Uterine smooth muscle cell (primary cell): ENCODE measurements at places on chromosomes 5 and 9. TPM values are rescaled to one million over a fixed set of nuclear protein-coding genes. Genes with fewer than 3 reads are reported as not detected.

Gene CDC26
- total RNA-seq: 40.1 and 53.2 TPM in 2 replicates

Gene PCDHGA7
- 1.3 and 4.0 TPM in 2 replicates for total RNA-seq

Gene ADRA1B
- total RNA-seq: under 0.01 TPM in 1 of 2 replicates, not detected in the other

Gene SPATA31A3
- not detected in 2 replicates for total RNA-seq

Gene CCDC183
- 0.37 TPM in 1 of 2 replicates, not detected in the other for total RNA-seq

Gene GGTA1
- total RNA-seq: under 0.01 TPM in 1 of 2 replicates, not detected in the other

Gene PHF24
- under 0.01 and 0.11 TPM in 2 replicates for total RNA-seq

Gene PTPN3
- total RNA-seq: 0.12 and 0.22 TPM in 2 replicates

Gene BAAT
- under 0.01 TPM in 2 replicates for total RNA-seq

Gene ALDH1A1
- total RNA-seq: 69.4 and 232 TPM in 2 replicates

Gene TCF7
- 0.37 and 2.0 TPM in 2 replicates for total RNA-seq

Gene PCDHGA1
- total RNA-seq: 0.22 and 0.62 TPM in 2 replicates

Gene NEURL1B
- 4.7 and 11.4 TPM in 2 replicates for total RNA-seq

Gene OGN
- 0.33 and 0.37 TPM in 2 replicates for total RNA-seq

Gene FBP1
- total RNA-seq: not detected in 2 replicates

Gene ANKRD18B
- total RNA-seq: 2.3 and 6.7 TPM in 2 replicates

Gene CCNJL
- 0.11 and 0.12 TPM in 2 replicates for total RNA-seq

Gene IL13
- total RNA-seq: not detected in 2 replicates

Gene ZNG1C
- 26.2 and 34.0 TPM in 2 replicates for total RNA-seq

Gene TRIO
- 266 and 274 TPM in 2 replicates for total RNA-seq

Gene IFNB1
- total RNA-seq: not detected in 2 replicates

Gene SPINK1
- 0.33 TPM in 1 of 2 replicates, not detected in the other for total RNA-seq

Gene CTXN3
- not detected in 2 replicates for total RNA-seq

Gene CARD9
- total RNA-seq: 2.1 and 3.4 TPM in 2 replicates

Gene GBA2
- total RNA-seq: 27.0 and 27.5 TPM in 2 replicates

Gene PGM5
- total RNA-seq: 61.4 and 74.4 TPM in 2 replicates

Gene PDZD2
- total RNA-seq: 0.25 and 0.44 TPM in 2 replicates

Gene PPP3R2
- total RNA-seq: not detected in 2 replicates

Gene GLRA1
- not detected in 2 replicates for total RNA-seq

Gene CYFIP2
- 7.6 and 22.9 TPM in 2 replicates for total RNA-seq

Gene SEC61B
- 78.6 and 97.9 TPM in 2 replicates for total RNA-seq

Gene C1QTNF2
- 1.1 and 2.0 TPM in 2 replicates for total RNA-seq

Gene PCDHA2
- under 0.01 and 0.11 TPM in 2 replicates for total RNA-seq

Gene SETD9
- total RNA-seq: 8.2 and 13.3 TPM in 2 replicates

Gene CSF2
- total RNA-seq: 0.12 and 0.89 TPM in 2 replicates

Gene LEAP2
- total RNA-seq: 0.11 and 0.12 TPM in 2 replicates

Gene KIAA1191
- total RNA-seq: 65.5 and 68.2 TPM in 2 replicates

Gene FAM114A2
- total RNA-seq: 38.0 and 40.2 TPM in 2 replicates

Gene C5orf63
- 2.7 and 3.1 TPM in 2 replicates for total RNA-seq

Gene CA9
- total RNA-seq: 0.44 and 8.6 TPM in 2 replicates

Gene SPINK4
- total RNA-seq: not detected in 2 replicates

Gene FCHO2
- total RNA-seq: 9.5 and 13.9 TPM in 2 replicates

Gene PLCXD3
- 5.5 and 23.2 TPM in 2 replicates for total RNA-seq

Gene CCDC192
- not detected in 2 replicates for total RNA-seq

Gene DOCK8
- total RNA-seq: 0.75 and 0.89 TPM in 2 replicates

Gene DMAC1
- total RNA-seq: 7.4 and 8.7 TPM in 2 replicates

Gene RFESD
- total RNA-seq: 3.5 and 4.0 TPM in 2 replicates
